ENCODE measurements at places on chromosomes 4 and X.

- no peak for DNase-seq
Observed at GRCh38 chr4:158461336-158461735, 60.3 kb upstream of the RXFP1 start.

- no peak for DNase-seq
Observed at GRCh38 chrX:114162068-114162735, 421.7 kb upstream of the HTR2C start.

GRCh38 chr4:165743422-165743821, 129.6 kb upstream of the TLL1 start:
- DNase-seq: no peak

- DNase-seq: no peak
Observed at GRCh38 chr4:142858446-142858845, 12.3 kb upstream of the INPP4B start.

DNA sequence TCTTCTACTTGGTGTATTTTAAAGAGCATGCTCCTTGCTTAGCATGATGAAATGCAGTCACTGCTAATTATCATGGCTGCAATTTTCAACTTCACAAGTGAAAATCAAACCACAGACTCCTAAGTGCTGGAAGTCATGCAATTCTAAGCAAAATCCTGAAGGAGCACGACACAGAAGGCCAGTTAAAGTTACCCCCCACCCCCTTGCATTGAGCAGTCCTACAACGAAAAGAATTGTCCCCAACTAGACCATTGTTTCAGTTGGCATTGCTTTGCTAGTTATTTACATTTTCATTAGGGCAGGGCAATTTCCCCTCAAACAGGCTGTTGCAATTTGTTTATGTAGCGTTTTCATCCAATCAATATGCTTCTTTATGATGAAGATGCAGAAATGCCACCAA, 321.2 kb downstream of the PCDH7 start:
- no peak for DNase-seq

DNA sequence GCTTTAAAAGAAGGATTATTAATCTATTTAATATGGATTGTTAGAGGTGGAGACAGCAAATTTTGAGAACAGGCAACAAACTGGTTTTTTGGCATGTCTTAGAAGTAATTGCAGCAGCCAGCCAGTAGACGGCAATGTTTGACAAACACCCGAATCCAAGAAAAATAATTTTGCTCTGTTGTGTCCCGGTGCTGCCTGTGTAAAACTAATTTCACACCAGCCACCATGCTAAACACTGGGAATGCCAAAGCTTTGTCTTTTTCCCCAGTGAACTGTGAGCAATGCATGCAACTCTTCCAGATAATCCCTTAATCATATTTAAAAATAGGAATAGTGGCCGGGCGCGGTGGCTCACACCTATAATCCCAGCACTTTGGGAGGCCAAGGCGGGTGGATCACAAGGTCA, 25.9 kb downstream of the SMIM31 start:
- no peak for DNase-seq

GRCh38 chr4:121799208-121799823, 1.8 kb upstream of the EXOSC9 start:
- DNase-seq: no peak

- no peak for DNase-seq
Observed at GRCh38 chrX:113136836-113137235, 296.2 kb upstream of the AMOT start.

DNA sequence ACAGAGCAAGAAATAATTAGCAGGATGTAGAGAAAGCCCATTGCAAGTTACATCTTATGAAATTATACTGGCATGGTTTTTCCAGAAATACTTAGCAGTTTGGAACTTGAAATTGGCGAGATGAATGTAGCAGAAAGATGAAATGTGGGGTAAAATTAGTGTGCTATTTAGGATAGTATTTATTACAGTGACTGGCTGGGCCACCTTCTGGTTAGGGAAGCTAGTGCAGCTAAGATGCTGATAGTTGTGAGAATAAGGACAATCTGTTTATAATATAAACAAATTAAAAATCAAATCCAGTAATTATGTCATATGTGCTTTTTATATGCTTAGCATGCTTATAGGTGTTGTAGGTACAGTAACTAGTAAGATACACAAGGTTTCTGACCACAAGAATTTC, 74.8 kb downstream of the IL15 start:
- DNase-seq: no peak

DNA sequence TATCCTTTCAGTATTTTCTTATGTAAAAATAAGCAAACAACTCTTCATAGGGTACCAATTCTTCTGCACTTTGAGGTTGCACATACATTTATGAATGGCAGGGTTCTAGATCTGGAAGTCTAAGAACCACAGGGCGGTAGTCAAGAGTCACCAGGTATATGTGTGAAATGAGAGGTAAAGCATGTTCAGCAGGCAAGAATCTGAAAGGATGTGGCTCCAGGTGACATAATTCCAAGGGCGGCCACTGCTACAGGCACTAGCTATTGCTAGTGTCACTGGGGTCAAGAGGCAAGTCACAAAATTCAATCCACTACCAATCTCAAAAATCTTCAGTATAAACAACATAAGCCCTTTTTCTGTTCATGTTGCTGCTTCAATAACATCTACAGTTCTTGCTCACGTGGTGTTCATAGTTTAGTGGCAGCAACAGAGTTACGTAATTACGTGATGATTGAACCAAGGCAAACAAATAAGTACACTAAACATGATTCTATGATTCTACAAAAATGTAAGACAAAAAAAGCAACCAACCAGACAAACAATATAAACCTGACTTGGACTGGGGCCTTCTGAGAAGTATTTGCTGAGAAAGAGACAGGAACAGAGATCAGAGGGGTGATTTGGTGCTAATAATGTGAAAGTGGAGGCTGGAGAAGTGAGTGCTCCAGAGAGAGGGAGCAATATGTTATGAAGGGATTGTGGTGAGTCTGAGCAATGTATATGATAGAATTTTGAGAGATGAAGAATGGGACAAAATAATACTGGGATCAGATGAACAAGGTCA, 101.7 kb downstream of the NAA11 start:
- no peak for DNase-seq

- no peak for DNase-seq
Observed at GRCh38 chr4:37365888-37366287, 121.3 kb downstream of the NWD2 start.

DNA sequence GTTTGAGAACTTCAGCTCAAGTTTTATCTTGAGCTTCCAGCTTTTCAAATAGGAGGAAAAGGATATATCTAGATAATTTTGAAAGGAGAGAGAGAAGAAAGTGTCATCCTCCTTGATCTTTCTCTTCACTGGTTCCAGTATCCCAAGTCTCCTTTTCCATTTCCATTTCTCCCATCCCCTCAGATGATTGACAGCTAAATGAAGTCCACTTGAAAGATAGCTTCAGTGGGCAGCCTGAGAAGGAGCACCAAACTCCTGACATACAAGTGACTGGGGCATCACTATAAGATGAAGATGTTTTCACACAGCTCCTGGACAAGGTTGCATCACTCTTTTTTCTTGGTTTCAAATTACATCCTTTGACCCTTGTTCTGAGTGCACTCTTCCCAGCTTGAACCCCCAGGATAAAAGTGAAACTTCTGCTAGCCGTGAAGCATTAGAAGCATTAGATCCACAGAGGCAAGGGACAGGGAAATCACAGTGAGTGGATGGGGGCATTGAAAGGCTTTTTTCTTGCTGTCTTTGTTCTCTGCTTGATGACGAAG, 17.5 kb upstream of the MAGEA10 start:
- DNase-seq: no peak

GRCh38 chr4:105139646-105140045, 7.0 kb upstream of the TET2 start:
- no peak for DNase-seq

DNA sequence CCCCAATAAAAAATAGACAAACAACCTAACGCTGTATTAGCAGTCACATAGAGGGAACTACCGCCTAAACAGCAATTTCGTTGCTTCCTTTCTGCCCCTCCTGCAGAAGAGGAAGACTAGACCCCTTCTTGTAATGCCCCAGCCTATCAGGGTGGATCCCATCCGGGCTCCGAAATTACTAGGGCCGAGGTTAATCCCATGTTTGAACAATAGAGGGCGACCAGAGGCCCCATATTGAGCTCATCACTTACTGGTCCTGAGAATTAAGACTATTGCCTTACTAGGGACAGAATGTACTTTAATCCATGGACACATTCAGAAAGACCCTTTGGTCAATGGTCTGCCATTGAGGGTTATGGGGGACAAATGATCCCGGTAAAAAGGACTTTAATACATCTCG, 11.8 kb upstream of the ZNF630 start:
- DNase-seq: no peak

- no peak for DNase-seq
Observed at GRCh38 chr4:174531486-174531885, 9.2 kb upstream of the HPGD start.

GRCh38 chrX:50606300-50606950, 135.8 kb upstream of the DGKK start:
- DNase-seq: no peak

DNA sequence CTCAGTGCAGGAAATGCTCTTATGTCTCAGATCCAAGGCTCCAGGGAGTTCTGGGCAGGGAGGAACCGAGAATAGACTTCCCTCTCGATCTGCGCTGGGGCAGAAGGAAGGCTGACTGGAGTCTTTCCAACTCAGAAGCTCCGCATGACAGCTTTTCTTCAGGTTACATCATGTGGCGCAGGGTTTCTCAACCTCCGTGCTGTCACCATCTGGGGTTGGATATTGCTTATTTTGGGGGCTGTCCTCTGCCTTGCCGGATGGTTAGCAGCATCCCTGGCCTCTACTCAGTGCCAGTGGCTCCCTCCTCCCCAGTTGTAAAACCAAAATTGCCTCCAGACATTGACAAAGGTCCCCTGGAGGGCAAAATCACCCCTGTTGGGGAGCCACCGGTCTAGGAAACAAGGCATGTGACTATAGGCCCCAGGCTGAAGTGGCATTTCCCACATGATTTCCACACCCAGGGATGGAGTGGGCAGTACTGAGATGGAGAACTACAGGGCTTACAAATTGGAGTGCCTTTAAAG, 21.4 kb downstream of the REELD1 start:
- DNase-seq: no peak

DNA sequence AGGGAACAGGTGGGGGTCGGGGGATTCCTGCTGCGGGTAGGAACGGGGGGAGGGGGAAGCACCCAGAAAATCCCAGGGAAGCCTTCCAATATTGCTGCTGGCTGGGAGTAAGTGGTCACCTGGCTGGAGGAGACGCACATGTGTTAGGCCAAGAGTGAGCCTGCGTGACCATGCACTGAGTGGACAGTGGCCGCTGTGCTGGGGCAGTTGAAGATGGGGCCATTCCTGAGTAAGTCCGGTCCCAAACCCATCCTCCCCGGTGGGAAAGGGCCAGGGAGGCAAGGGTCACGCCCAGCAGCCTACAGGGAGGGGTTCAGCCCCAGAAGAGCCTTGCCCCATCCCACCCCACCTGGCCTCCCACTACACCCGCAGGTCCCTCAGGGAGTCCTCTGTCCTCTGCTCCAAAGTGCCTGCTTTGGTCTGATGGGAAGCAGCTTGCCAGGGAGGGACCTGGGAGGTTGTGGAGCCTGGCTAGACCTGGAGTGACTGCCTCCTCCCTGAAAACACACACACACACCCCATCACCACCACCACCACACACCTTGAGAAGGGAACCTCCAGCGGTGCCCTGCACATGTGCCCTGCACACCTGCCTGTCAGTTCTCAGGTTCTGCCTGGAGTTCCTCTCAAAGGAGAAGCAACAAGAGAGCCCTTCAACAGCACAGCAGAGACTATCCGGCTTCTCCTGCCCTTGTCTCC, 6.1 kb downstream of the L1CAM start:
- DNase-seq: no peak

- peak; percentile 89 for DNase-seq
Observed at GRCh38 chrX:134948333-134949241, 42.2 kb upstream of the SMIM10 start.

DNA sequence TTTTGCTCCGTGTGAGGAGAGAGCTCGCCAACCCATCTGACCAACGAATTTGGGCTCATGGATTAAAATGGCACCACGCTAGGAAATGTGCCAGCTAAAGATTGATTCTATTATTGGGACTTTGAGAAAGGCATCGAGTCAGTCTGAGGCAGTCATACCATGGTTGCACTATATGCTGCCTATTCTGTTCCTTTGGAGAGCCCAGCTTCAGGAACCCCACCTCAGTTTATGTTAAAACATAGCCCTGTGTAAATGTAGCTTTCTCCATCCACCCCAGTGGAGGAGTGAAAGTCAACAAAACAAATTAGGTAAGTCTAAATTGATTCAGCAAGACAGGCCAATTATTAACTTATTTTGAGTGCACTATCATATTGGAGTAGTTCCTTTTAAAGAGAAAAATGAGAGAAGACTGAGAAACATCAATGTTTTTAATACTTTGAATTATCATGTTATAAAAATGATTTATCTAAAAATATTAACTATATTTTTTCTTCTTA, 24.5 kb upstream of the ADH7 start:
- DNase-seq: no peak

- DNase-seq: no peak
Observed at GRCh38 chr4:111269439-111269838, 646.6 kb upstream of the PITX2 start.

DNA sequence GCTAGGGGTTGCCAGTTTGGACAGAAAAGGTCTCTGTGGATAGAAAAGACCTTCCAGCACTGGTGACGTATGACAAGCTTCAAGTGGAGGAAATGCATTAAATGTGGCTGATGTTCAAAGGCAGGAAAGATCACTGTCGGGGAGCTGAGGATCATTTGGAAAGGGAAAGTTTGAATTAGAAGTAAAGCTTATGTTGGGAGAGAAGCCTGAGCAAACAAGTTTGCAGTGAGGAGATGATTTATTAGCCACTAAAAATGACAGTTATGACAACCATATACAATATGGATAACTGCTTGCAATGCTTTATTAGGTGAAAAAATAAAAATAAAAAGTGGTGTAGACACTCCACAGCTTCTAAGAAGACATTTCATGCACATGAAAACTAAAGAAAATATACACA, 135.3 kb upstream of the HS3ST1 start:
- DNase-seq: no peak

- DNase-seq: no peak
Observed at GRCh38 chr4:108690738-108691137, 40.3 kb downstream of the OSTC start.

- DNase-seq: no peak
Observed at GRCh38 chr4:152468408-152468807, 67.5 kb downstream of the FBXW7 start.

GRCh38 chr4:38930204-38930603, 62.6 kb downstream of the FAM114A1 start:
- DNase-seq: no peak

- DNase-seq: no peak
Observed at GRCh38 chrX:136806891-136807410, 26.2 kb upstream of the ARHGEF6 start.
